ENCODE measurements at places on chromosomes 3 and 15.
A peak's percentile ranks its signal among the peaks of the same experiment; 100 is the strongest.

GRCh38 chr15:41882689-41883483 lies 11.0 kb downstream of the SPTBN5 start:
- ATAC-seq = no peak

- peak; percentile 85 for ATAC-seq
Observed at GRCh38 chr3:45123581-45124269, 22.5 kb downstream of the CDCP1 start.

DNA sequence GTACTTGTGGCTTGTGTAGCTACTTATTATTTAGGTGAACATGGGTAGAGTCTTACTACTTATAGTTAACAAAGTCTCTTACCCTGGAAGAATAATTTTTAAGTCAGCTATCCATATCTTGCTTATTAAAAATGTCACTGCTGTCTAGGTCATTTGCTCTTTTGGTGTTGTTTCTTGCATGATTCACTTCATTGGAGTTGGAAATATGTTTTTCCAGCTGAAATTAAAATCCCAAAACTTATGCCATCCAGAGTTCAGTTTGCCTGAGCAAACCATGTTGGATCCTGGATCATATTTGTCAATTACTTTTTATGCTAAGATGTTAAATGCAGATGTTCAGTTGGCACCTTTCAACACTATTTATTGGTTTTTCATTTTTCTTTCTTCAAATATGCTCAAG lies 421.0 kb upstream of the RBMS3 start:
- ATAC-seq = no peak

- ATAC-seq = no peak
Observed at GRCh38 chr15:70459312-70459711, 304.0 kb downstream of the UACA start.

DNA sequence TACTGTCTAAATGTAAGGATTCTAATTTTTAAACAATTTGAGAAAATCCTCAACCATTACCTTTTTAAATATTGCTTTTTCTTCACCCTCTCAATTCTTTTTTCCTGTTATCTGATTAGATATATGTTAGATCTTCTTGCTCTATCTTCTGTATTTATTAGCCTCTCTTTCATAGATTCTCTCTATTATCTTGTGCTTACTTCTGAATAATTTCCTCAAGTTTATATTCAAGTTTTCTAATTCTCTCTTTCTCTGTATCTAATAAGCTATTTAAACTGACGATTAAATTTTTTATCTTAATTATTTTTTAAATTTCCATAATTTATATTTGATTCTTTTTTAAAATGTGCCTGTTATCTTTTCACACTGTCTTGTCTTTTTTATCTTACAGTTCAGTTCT lies 10.6 kb upstream of the MECOM start:
- no peak for ATAC-seq

GRCh38 chr15:65981837-65982626 lies 112.7 kb downstream of the RAB11A start:
- ATAC-seq = peak; percentile 55

DNA sequence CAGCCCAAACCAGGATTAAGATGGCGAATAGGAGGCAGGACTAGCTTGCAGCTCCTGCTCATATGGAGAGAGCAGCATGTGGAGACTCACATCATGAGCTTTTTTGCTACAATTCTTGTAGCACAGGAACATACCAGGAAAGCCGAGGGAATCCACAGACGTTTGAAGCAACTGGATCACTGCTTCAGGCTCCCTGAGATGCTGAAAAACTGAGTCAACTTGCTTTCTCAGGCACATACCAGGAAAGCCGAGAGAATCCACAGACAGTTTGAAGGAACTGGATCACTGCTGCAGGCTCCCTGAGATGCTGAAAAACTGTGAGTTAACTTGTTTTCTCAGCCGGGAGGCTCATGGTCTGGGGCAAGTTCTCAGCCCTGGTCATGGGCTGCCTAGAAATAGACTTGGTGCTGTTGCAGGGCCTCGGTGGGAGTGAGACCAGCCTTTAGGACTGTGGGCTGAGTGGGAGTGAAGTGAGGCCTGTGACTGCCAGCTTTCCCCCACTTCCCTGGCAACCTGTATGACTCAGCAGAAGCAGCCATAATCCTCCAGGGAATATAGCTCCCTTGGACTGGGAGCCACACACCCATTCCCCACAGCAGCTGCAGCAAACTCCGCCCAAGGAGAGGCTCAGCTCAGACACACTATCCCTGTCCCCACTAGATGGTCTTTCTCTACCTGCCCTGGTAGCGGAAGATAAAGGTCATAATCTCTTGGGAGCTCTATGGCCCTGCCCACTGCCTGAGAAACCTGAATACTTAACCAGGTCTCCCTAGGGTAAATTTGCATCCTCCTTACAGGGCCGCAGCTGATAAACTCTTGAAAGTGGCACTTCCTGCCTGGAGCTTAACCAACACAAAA lies 51.9 kb upstream of the PFN2 start:
- no peak for ATAC-seq

DNA sequence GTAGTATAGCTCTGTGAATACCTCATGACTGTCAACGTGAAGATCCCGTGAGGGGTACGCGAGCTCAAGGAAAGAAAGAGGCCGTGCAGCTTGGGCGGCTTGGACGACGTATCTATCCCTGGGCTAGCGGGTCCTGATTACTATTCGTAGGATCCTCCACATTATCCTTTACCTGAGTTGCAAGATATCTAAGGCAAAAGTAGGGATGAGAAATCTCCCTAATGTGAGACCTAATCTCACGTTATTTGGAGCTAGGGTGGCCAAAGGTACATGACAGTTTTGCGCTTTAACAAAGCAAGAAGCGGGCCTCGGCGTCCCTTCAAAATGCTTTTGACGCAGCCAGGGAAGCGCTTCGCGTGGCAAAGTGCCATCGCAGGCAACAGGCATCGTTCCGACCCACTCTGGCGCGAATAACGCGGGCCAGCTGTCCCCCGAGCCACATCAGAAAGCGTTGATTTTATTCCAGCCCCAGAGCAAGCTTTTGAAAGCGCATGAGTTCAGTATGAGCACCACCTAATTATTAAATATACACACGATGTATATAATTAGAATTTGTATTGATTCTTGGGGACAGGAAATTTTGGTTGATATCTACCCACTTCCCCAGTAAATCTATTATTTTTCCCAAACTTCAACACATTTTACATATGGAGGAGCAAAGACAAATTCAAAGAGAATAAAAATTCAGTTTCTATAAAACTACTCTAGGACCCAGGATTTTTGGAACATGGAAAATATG lies 2.5 kb upstream of the EOMES start:
- no peak for ATAC-seq

GRCh38 chr15:70505936-70506912 lies 257.1 kb downstream of the UACA start:
- ATAC-seq = peak; percentile 19

DNA sequence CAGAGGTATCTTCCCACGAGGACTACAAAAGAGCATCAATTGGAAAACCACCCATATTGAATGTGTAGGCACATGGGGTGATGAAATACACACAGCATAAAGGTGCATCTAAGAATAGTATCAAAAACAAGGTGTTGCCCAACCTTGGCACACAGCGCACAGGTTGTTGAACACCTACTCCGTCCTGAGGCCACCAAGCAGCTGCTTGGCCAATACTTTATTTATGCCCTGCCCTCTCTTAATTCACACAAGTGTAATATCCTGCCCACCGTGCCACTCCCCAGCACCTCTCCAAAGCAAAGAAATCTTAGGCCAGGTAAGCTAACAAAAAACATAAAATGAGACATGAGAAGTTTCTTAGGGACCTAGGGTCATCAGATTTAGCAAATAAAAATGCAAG lies 31.2 kb downstream of the WWTR1 start:
- no peak for ATAC-seq

DNA sequence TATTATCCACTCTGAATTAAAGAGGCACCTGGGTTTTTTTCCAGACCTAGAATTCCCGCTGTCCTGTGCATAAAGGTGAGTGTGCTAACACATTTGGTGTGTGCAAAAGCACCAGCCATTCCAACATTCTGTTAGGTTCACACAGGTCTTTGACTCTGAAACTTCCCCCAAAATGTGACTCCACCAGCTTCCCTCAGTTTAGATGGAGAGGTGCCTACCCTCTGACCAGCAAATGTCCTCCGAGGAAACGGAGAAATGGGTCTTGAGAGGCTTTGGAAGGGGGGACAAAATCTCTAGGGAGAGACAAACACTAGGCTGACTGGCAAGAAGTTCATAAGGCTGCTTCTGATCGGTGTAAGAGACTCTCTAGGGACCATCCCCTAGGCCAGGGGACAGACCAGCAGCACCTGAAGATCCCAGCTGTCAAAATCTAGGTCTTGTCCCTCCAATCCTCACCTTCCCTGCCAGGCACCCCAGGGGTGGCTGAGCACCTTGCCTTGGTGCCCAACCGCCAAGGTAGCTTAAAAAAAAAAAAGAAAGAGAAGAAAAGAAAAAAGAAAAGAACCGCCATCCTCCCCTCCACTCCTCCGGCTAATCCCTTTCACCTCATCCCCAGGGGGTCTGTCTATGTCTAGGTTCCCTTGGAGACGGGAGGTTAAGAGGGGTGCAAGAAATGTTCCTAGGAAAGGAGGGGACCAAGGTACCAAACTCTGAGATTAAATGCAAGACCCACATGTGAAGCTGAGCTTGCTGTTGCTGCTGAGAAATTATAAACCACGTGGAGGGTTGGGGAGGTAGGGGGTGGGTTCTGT lies 2.0 kb upstream of the MECOM start:
- ATAC-seq = no peak

GRCh38 chr15:74762791-74763150 lies 14.1 kb downstream of the CYP1A2 start:
- no peak for ATAC-seq

GRCh38 chr3:53162672-53163443 lies 1.8 kb downstream of the PRKCD start:
- no peak for ATAC-seq

DNA sequence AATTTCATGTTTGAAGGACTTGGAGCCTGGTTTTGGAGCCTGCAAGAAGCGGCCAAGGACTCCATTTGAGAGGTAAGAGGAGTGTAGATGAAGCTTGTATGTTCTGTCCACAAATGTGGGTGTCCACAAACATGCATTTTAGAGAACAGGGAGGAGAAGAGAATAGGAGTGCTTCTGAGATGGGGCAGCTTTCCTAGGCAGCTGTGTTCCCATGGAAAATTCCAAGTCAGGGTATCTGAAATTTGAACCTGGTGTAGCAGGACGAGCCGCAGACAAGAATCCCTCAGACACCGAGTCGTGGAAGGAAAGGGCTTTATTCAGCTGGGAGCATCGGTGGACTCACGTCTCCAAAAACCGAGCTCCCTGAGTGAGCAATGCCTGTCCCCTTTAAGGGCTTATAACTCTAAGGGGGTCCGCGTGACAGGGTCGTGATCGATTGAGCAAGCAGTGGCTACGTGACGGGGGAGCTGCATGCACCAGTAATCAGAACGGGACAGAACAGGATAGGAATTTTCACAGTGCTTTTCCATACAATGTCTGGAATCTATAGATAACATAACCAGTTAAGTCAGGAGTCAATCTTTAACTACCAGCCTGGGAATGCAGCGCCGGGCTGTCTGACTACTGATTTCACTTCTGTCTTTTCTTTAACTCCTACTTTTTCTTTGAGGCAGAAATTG lies 71.4 kb upstream of the WDR72 start:
- ATAC-seq = no peak

GRCh38 chr3:187705164-187705563 lies 2.8 kb upstream of the RTP2 start:
- no peak for ATAC-seq

- no peak for ATAC-seq
Observed at GRCh38 chr3:13145131-13145825, 72.0 kb upstream of the IQSEC1 start.

DNA sequence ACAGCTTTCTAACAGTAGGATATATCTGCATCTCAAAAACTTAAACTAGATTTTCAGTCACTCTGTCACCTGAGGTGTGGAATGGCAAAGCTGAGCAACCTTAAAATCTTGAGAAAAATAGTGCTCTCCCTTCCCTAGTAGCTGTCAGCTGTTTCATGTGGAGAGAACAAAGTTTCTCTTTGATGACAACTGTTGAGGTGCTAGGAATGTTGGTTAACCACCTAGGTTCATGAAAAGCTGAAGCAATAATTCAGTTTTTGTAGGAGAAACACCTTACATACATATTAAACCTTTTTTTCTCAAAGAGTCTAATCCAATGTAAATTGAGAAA lies 40.8 kb downstream of the TCF12 start:
- no peak for ATAC-seq

GRCh38 chr3:169391672-169392071 lies 271.8 kb downstream of the MECOM start:
- no peak for ATAC-seq

GRCh38 chr3:146326875-146327543 lies 76.1 kb upstream of the PLSCR4 start:
- peak; percentile 77 for ATAC-seq

DNA sequence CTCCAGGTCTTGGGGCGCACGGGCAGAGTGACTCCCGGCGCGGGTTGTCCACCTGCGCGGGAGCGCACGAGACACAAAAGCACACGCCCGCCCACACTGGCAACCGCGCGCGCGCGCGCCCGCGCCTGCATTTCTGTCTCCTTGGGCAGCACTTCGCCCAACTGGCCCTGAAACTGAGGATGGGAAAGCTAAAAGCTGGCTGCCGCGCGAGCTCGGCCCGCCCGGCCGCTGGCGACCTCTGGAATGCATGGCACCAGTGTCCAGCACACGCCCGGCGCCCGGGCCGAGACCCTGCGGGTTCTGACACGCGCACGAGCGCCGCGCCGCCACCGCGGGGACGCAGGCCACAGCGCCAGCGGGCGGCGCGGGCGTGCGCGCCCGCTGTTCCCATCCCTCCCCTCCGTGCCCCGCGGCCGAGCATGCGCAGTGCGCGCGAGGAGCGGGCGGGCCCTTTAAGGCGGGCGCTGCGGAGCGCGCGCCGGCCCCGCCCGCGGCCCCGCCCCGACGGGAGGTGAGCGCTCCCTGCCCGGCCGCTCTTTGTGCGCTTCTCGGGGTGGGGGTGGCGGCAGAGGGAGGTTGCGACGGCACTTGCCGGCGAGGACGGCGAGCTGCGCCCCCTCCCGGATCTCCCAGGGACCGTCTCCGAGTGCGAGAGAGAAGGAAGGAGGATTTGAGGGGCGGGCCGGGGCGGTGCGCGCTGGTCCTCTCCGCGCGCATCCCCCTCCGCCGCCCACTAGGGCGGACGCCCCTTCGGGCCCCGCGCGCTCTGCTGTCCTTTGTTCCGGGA lies 1.0 kb upstream of the MEX3B start:
- peak; percentile 43 for ATAC-seq

DNA sequence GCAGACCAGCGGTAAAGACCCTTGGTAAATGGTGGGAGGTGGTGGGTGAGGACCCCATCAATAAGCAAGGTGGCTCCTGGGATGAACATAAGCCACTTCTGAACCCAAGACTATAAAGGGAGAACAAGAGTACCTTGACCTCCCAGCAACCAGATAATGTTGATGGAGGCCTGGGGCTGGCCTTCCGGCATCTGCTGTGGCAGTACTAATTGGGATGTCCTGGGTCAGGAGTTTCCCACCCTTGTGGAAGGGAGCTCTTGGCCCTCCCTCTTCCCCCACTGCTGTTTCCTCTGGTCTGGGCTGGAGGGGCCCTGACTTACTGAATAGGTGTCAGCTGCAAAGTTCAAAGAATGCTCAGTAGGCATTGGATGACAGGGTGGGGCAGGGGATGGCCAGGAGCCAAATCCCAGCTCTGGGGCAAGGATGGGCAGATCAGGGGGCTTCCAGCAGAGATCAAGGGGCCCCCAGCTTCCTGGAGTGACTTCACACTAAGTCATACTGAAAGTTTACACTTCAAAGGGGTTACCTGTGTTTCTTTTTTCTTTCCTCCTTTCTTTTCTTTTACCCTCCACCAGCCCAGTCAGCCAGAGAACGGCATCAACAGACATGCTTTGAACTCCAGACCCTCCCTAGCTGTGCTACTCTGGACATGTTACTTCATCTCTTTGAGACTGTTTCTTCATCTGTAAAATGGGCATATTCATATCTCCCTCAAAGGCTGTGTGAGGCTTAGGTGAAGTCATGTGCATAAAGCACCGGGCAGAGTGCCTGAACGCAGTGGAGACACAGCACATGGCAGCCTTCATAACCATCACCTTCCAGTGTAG lies 1.5 kb downstream of the RBP1 start:
- no peak for ATAC-seq

All from SK-N-SH treated with all-trans-retinoic acid at 6 μM for 48 hours (cell line).